ENCODE measurements at places on chromosomes 1 and 21.

GRCh38 chr1:15507278-15507677, 16.7 kb downstream of the CASP9 start:
- no peak for DNase-seq

DNA sequence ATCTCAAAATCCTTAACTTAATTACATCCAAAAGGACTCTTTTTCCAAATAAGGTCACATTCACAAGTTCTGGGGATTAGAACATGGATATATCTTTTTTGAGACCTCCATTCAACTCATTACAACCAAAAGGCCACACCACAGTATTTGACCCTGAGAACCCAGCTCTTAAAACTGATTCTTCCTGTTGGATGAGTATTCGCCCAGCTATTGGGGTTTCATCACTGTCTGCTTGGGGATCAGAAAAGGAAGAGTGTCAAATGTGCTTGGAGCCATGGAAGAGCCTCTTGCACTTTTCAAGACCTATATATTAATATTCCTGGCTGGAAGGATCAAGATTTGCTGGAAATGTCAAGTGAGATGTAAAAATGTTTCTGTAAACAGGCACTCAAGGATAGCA, 5.4 kb upstream of the TINAGL1 start:
- DNase-seq, result no peak

DNA sequence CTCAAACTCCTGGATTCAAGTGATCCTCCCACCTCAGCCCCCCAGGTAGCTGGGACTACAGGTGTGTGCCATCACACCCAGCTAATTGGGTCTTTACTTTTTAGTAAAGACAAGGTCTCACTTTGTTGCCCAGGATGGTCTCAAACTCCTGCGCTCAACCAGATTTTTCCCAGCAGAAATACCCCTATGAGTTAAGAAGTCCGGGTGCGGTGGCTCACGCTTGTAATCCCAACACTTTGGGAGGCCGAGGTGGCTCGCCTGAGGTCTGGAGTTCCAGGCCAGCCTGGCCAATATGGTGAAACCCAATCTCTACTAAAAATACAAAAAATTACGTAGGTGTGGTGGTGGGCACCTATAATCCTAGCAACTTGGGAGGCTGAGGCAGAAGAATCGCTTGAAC, 6.5 kb upstream of the L1TD1 start:
- no peak for DNase-seq

GRCh38 chr21:39318091-39318959, 4.9 kb upstream of the BRWD1 start:
- DNase-seq, result no peak

- DNase-seq, result no peak
These were observed 6.0 kb downstream of the FNBP1L start for GRCh38 chr1:93453911-93454310.

- DNase-seq, result no peak
These were observed 125.2 kb upstream of the ZBTB40 start for GRCh38 chr1:22326372-22326915.

GRCh38 chr1:236522937-236523703, 662 bp upstream of the LGALS8 start:
- DNase-seq, result no peak

GRCh38 chr1:61337441-61337951, 255.1 kb downstream of the NFIA start:
- no peak for DNase-seq

GRCh38 chr1:75727571-75727970, 3.1 kb downstream of the ACADM start:
- DNase-seq, result no peak

GRCh38 chr1:35559317-35559944, 1.8 kb downstream of the NCDN start:
- no peak for DNase-seq

DNA sequence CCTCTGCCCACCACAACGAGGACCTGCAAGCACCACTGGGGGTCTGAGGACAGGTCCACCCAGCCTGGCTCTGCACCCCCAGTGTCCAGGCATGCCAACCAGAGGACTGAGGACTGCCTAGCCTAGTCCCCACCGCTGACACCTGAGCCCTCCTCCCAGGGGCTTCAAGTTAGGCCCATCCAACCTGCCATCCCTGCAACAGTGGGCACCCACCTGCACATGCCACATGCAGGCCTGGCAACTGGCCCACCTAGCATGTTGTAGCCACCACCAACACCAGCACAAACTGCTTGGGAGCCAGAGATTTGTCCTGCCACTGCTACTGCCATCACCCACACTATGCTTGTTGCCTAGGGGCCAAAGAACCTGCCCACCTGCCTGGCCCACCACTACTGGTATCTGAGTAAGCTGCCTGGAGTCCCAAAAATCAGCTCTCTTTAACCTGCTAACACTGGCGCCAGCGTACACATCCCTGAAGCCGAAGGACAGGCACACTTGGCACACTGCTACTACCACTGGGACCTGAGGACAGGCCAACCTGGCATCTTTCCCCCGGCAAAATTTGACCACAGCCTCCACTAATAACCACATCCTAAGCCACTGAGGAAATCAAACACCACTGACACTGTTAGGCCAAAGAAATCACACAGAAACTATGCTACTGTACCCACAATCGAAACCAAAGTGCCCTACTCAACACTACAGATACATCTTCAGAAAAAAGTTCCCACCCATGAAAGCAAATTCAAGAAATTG, 61.5 kb downstream of the PSMG1 start:
- no peak for DNase-seq

DNA sequence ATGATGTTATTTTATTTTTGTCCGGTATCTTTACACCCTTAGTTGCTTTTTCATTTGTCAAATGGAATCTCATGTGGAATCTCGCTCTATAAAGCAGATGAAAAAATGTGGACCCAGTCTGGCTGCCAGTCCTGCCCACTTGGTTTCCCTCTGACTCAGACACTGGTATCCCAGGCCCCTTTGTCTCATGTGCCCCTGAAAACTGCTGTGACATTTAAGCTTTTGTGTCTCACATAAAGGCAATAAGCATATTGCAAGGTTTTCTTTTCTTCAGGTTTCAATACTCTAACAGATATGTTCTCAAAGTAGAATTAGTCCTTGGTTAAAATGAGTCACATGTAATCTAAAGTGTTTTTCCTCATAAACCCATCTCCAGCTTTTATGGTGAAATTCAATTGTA, 183.3 kb downstream of the ST6GALNAC3 start:
- DNase-seq, result peak; percentile 34

DNA sequence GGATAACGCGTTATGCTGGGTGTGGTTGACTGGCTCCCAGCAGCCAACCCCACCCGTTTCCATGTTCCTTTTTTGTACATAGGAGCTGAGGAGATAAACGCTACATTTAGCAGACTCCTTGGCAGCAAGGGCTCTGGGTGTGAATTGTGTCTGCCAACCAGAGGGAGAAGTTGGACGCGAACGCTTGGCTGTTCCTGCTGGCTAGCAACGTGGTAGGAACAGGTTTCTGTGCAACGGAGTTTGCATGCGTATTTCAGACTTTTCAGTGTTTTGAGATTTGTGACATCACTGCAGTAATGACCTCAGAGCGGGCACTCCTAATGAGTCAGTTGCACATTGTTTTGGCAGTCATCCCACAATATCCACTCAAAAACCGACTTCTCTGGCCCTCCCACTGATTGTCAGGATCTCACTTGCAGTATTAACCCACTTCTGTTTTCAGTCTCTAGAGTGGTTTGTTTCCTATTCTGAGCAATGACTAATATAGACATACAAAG, 98.7 kb upstream of the RGS1 start:
- peak; percentile 17 for DNase-seq

DNA sequence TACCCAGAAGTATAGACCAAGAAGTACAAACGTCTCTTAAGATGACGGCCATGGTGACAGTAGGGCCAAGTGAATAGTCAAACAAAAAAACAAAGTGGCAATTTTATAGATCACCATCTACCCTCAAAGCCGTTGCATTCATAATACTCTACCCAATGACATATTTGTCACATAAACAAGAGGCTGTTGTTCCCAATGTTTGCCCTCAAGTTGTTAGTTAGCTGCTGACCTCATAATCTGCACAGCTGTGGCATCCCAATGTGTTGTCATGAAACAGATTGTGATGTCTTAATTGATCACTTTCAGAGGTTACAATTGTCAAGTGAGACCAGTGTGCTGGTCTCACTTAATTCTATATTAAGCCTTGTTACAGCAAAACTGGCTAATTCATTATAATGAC, 333.8 kb downstream of the ST6GALNAC3 start:
- no peak for DNase-seq

GRCh38 chr1:19130468-19130867, 79.6 kb downstream of the UBR4 start:
- DNase-seq, result no peak

DNA sequence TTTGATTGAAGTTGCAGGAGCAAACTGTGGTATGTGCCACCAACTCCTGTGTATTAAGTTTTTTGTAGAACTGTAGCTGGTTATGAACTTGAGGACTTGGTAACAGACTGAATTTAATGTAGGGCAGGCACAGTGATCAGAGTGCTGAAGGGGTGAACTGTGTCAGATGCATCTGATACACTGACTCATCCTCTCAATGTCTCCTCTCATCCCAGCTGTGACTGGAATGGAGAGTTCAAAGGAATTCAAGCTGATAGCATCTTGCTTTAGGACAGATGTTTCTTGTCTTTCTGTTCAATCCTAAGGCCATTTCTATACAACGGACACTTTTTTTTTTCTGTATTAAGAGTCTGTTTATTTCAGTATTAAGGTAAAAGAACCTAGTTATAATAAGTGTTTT, 25.0 kb upstream of the GBP1 start:
- DNase-seq, result no peak

- DNase-seq, result no peak
These were observed 138.4 kb upstream of the DSCAM start for GRCh38 chr21:40985370-40985769.

GRCh38 chr1:225470211-225471108, 42.6 kb upstream of the LBR start:
- DNase-seq, result no peak

All from stimulated activated CD4-positive, alpha-beta T cell treated with anti-CD3 and anti-CD28 coated beads, Interleukin-4, amount 100 ng/mL, for 24 hours (primary cell).